Bone marrow (tissue), 2 donors: ENCODE measurements at places on chromosomes 7 and 10.

DNA sequence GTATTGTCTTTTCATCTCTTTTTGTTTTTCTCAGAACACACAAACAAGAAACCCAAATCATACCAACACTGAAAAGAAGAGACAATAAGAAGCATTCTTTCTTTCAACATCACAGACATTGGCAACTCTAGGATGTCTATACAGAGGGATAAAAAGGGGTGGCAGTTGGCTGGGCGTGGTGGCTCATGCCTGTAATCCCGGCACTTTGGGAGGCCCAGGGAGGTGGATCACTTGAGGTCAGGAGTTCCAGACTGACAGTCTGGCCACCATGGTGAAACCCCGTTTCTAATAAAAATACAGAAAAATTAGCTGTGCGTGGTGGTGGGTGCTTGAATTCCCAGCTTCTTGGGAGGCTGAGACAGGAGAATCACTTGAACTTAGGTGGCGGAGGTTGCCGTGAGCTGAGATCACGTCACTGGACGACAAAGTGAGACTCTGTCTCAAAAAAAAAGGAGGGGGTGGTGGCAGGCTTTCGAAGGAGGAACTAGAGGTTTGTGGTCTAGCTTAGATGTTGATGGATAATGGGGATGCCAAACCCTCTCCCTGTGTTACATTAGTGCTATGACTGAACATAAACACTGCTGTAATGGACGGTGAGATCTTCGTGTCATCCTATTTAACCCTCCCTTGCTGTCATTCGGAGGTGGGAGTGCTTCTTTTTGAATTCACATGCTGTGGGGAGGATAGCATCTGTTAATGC, 9.4 kb downstream of the CNNM2 start:
- peak; percentile 73 for DNase-seq

DNA sequence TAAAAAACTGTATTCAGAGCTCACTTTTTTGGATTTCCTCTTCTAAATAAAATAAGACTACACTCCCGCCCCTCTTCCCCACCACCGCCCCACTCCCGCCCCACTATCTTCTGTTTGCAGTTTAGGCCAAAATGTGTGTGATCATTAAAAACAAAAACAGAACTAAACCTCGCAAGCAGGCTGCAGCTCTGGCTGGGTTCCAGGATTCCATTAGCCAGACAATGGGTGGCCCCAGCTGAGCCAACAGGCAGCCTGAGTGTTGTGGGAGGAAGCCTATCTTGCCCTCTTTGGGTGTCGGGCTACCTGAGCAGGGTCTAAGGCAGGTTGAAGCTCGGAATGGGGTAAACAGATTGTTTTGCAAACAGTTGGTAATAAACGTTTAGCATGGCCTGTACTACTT, 41.7 kb downstream of the ARL4A start:
- DNase-seq = peak; percentile 34

DNA sequence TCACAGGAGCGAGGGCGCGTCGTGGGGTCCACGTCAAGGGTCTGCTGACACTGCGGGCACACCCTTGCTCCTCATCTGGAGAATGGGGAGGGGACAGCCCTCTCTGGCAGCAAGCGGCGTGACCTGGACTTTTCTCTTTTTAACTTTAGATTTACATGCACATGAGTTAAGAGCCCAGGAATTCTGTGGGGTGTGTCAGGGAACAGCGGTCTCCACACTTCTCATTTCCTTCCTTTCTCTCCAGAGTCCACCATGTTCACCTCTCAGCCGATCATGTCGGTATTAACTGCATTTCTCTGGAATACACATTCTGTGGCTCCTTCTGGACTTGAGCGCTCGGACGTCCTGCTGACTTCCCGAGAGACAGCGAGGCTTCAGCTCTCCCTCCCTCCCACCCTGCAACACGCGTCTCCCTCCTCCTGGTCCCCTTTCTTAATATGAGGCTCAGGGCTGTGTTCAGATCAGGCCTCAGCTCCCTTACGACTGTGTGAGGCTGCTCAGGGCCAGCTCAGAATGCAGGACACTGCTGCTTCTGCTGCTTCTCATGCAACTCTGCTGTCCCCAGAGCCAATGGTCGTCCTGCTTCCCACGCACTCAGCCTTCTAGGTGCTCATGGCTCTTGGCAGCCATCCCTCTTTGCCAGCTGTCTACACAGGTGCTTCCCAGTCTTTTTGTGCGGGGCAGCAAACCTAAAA, 261.3 kb downstream of the ELFN1 start:
- DNase-seq = no peak

DNA sequence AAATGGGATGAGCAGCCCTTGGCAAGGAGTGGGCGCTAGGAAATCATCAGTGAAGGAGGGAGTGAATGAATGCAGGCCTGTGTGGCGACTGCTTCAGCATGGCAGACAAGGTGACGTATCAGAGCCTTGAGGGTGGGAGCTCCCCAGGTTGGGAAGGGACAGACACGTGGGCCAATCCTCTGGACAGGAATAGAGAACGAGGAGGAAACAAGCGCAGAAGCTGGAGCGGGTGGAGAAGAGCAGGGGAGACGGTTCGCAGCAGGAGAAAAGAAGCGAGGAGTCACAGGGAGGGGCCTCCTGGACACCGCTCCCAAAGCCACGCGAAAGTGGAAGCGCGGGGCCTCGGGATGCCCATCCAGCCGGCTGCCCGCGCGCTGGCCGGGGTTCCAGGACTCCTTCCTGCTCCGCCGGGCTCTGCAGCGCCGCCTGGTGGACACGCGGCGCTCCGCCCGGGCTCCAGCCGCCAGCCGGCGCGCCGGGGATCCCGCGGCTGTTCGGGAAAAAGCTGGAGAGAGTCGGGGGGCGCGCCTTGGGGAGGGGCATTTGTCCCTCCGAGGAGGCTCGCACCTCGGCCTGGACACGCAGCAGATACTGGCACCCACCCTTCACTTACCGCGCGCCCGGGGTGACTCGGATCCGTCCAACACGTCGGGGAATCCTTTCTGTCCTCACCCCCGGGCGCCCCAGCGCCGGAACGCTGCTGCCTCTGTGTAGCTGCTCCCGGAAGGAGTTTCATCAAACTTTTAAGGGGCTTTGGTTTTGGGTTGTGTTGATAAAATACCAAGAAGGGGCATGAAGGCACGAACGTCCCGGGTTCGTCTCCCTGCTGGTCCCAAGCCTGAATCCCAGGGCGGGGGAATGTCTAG, 6.3 kb downstream of the ZNF503 start:
- peak; percentile 53 for DNase-seq

- DNase-seq = no peak
Measured at GRCh38 chr10:104577861-104578521, 63.1 kb upstream of the SORCS3 start.

DNA sequence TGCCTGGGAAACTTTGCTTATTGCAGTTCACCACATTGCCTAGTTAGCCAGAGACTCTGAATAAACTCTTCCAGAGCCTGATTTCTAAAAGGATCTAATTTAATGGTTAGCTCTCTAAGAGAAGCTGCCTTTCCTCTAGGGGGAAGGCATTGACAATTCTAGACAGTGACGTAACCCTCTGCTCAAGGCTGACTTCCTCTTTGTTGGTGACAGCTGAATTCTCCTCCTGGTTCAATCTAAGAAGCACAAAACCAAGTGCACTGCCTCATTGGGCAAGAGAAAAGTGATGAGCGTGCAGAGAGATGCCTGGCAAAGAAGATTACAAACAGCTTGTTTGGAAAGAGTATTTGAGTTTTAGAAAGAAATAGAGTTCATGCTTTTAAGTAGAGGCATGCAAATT, 102.7 kb downstream of the MACC1 start:
- peak; percentile 1 for DNase-seq

DNA sequence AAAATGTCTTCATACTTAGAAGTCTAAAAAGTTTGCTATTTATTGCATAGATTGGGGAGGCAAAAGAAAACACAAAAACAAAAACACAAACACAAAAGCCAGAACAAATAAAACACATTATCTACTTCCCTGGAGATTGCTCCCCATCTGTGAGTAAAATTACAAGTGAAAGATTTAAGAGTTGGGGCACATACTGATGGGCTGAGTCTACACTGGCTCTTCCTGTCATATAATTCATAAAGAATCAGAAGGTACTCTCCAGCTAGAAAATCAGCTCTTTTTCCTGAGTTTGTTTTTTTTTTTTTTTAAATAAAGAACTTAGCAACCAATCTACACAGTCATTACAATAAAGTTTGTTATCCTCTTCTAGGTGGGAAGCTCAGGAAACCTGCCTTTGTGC, 192.4 kb upstream of the LRRN3 start:
- no peak for DNase-seq

DNA sequence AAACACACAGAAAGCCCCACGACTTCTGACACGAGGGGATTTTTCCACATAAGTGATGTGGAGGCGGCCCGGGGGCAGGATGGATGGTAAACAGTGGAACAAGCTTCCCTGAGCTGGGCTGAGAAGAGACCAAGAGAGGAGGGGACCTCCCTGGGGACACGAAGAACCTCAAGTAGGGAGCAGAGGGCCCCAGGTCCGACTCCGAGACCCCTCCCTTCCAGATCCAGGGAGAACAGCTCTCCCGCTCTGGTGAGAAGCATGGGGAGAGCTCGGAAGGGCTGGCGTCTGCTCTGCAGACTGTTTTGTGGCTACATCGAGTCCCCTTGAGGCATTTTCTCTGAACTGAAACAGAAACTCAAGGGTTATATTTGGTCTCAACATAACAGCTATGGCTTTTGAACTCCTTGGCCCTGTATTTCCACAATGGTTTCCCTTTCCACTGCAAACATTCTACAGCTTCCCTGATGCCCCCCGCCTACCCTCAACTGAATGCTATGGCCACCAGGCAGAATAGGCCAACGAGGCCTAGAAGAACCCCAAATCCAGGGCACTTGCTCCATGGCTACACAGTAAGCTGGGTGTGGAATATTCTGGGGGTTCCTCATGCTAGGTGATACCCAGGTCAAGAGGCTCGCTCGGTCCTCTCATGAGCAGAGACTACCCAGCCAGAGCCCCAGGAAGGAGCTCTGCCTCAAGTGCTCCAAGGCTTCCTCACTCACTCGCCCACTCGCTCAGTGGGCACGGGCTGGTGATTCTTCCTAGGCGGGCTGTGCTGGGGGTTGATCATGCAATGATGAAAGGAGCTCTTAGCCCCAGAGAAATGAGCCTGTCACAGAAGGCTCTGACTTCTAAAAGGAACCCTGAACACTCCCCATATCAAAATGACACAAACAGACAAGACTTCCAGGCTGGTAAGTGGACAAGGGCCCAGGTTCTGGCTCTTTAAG, 47.5 kb downstream of the FAM53B start:
- no peak for DNase-seq
